CD4-positive, alpha-beta T cell treated with Interleukin-17A for 4 hours (primary cell): ENCODE measurements at places on chromosomes 13 and 19.
A peak's percentile ranks its signal among the peaks of the same experiment; 100 is the strongest.

DNA sequence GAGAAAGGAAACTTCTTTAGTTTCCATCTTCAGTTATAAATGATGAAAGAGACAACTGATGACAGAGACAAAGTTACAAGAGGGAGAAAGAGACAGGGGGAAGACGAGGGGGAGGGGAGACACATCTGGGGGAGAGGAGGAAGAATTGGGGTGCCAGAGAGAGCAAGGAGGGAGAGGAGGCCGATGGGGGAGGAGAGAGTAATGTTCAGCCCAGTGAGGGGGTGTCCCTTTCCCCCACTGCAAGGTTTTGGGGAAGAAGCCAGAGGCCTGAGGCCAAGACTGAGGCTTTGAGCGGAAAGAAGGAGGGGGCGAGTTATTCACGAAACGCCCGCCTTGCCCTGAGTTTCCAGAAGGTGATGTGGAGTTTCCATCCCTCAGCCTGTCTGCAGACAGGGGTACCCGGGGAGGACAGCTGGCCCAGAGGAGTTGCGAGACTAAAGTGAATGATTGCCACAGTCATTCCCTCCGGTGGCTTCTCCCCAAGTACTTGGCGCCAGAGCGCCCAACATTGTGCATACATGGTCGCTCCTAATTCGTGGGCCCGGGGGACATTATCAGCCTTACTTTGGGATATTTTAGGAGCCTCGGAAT lies 558 bp upstream of the PPAN start:
- peak; percentile 49 for DNase-seq

- DNase-seq = no peak
These were observed 309.6 kb downstream of the SHISA2 start for GRCh38 chr13:25742220-25742619.

DNA sequence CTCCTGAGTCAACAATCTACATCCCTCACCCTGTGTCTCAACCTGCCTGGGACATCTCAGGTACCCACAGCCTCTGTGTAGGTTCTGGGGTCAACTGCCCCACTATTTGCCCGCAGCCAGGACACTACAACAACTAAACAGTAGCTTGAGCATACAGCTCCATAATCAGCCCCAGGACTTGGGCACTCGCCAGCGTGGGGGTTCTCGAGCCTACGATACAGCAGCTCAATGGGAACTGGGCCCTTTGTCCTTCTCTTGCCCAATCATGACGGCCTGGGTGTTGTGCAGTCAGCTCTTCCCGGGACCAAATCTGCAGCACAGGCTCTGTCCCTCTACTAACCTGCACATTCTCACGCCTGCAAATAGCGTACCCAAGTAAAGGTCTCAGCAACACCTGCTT lies 1.3 kb downstream of the ZNF180 start:
- DNase-seq = no peak

GRCh38 chr19:31098836-31099235 lies 250.4 kb downstream of the TSHZ3 start:
- no peak for DNase-seq

GRCh38 chr13:82356667-82357410 lies 1525.4 kb downstream of the SLITRK1 start:
- no peak for DNase-seq

GRCh38 chr19:40762754-40763470 lies 11.9 kb downstream of the SNRPA start:
- DNase-seq = no peak

- DNase-seq = no peak
These were observed 63.8 kb downstream of the CHST8 start for GRCh38 chr19:33685541-33685940.

DNA sequence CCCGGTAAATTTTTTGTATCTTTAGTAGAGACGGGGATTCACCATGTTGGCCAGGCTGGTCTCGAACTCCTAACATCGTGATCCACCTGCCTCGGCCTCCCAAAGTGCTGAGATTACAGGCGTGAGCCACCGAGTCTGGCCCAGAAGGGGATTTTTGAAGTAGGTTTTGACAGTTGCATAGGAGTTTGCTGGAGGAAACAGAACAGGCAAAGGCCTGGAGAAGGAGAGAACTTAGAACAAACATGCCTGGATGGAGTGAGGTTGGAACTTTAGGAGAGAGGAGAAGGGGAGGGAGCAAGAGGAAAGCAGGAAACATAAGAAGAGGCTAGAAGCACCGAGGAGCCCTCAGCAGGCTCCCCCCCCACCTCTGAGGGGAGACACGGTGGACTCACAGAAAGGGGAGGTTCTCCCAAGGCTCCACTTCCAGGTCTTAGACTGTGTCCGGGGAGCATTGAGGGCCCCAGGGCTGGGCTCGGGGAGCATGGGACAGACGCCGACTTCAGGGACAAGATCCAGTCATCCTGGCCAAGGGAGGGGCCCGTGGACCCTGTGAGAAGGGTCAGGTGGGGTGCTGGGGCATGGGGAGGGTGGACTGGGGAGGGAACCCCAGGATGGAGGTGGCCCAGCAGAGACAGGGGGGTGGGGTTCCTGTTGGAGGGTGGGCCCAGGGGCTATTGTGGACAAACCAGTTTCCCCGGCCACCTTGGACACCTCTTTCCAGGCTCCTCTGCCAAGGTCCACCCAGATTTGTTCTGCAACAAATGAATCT lies 1.8 kb upstream of the FBN3 start:
- DNase-seq = no peak

- no peak for DNase-seq
These were observed 1185.8 kb downstream of the UQCRFS1 start for GRCh38 chr19:28027116-28027515.
